ENCODE measurements at places on chromosomes 7 and 10.

- no peak for DNase-seq
These were observed 104.7 kb upstream of the KLF14 start for GRCh38 chr7:130838738-130839137.

DNA sequence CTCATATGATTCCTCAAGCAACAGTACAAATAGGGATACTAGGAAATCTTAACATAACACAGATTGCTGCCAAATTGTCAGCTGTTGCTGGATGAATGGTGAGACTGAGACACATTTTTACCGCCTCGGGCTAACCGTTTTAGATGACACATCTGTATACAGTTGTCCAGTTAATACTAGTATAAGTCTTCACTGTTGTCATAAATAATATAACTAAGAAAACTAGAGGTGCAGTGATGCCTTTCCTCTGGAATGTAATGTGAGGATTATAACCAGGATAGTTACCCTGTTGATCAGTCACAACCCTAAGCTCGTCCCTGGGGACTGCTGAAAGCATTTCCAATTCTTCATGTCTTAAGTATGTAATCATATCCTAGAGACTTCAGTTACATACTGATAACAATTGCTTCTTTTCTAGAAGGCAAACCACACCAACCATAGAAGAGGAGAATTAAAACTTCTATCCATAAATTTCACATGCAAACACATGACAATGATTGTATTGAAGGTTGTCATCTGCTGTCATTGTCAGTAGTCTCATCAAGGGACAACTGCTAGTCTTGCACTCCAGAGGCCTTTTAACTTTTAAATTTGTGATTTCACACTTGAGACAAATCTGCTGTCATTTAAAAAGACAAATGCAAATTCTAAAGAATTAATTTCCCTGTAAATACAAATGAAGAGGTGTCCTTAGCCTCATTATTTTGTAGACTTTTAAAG lies 100.4 kb upstream of the SEMA3D start:
- DNase-seq: no peak

- DNase-seq: no peak
These were observed 631 bp downstream of the OTUD1 start for GRCh38 chr10:23439452-23439960.

- DNase-seq: no peak
These were observed 26.1 kb upstream of the SNX10 start for GRCh38 chr7:26265499-26266075.

DNA sequence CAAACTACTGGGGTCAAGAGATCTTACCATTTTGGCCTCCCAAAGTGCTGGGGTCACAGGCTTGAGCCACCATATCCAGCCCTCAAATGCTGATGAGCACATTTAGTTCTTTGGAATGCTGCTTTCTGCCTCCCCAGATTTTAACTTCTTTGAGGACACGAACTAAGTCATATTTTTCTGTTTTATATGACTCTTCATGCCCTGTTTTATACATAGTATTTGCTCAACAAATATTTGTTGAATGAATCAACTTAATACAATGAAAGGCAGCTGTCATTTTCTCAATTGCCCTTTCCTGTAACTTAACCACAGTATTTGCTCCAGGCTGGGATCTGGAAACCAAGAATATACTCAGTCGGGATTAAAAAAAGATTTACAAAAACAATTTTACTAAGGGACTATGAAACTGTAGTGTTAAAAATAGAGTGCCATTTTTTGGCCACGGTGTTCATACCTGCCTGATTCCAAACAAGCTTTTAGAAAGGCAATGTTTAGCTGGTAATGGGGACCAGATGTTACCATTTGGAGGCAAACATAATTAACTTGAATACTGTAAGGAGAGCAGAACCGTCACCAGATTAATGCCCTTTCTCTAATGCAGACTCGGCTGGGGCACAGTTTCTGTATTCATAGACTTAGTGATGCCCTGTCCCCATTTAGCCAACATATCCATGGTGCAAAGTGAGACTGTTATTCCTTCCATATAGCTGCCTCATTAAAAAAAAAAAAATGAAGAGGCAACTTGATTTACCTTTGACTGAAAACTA lies 117.6 kb downstream of the NRP1 start:
- no peak for DNase-seq

DNA sequence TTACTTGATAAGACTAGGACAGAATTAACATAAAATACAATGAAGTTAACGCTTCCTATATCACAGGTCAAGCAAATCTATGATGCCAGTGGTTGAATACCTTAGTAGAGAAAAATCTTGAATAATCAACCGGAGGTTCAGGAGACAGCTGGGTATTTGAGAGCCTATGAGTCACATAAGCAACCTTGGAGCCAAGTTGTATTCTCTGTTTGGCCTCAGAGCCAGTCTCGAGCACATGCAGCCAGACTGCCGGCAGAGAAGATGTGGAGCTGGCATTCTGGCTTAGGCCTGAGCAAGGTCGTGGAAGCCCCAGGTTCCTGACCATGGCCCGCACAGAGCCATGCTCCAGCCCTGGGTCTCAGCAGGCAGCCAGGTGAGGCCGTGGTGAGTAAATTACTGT lies 90.3 kb downstream of the FAM204A start:
- DNase-seq: no peak

DNA sequence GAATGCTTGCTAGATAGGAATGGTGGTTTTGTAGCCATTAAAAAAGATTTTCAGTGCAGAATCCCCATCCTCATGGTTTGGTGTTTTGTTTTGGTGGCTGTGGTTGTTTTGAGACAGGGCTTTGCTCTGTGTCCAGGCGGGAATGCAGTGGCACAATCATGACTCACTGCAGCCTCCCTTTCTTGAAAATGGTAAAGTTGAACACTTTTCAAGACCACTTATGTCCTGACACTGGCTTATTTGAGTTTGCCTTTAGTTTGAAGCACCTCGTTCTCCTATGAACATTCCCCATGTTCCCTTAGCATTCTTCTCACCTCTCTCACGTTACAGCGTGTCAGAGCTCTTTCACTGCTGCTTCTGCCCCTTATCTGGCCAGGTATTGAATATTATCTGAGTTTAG lies 140.1 kb downstream of the LRRC4 start:
- no peak for DNase-seq

DNA sequence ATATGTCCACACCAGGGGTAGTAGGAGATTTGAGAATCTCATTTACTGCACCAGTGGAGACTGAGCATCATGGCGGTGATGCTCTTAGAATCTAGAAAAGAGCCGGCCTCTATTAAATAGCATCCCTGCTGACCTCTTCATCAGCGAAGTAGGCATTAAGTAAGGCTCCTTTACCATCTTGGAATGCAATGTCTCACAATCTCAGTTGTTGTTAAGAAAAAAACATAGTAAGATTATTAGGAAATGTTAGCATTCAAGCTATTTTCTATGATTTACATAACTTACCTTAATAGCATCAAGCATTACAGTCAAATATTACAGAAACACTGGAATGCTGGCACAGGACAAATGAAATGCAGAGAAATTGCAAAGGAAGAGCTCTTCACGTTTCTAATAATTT lies 54.5 kb downstream of the ORC5 start:
- DNase-seq: no peak

GRCh38 chr10:116210588-116211346 lies 62.2 kb downstream of the GFRA1 start:
- no peak for DNase-seq

DNA sequence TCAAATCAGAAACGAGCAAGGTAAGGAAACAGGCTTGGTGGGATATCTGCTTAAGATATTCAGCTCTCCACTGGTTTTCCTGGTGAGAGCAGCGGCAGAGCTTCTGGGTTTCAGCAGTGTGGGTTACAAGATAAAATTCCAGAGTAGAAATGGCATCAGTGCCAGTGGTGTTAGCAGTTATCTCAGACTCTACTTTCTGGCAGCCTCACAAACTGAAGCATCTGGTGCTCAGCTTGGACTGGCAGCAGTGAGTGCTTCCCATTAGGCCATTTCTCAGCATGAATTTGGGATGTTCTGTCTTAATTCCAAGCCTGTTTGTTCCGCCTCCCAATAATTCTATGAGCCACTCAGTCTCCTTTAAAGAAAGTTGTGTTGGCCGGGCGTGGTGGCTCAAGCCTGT lies 6.9 kb upstream of the GSTO2 start:
- no peak for DNase-seq

GRCh38 chr10:3963191-3963673 lies 178.2 kb upstream of the KLF6 start:
- DNase-seq: no peak

DNA sequence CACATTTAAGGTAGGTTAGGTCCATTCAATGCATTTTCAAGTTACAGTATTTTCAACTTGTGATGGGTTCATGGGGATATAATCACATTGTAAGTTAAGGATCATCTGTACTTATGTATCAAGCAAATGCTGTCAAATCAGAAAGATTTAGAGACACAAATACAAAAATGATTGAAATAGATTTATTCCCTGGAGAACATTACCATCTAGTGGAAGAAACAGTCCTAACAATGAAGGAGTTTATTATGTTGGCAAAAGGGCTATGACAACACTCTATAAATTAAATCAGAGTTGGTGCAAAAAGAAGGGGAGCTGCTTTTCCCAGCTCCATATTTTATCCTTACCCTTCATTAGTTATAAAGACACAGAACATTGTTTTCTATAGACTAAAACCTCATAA lies 69.0 kb downstream of the PRSS58 start:
- no peak for DNase-seq

Data from stimulated activated CD4-positive, alpha-beta T cell treated with anti-CD3 and anti-CD28 coated beads, Interleukin-4, amount 100 ng/mL, for 24 hours (primary cell).